ENCODE measurements at places on chromosomes 2 and 18.

GRCh38 chr2:110993557-110994231 lies 127.0 kb upstream of the BCL2L11 start:
- no peak for DNase-seq

DNA sequence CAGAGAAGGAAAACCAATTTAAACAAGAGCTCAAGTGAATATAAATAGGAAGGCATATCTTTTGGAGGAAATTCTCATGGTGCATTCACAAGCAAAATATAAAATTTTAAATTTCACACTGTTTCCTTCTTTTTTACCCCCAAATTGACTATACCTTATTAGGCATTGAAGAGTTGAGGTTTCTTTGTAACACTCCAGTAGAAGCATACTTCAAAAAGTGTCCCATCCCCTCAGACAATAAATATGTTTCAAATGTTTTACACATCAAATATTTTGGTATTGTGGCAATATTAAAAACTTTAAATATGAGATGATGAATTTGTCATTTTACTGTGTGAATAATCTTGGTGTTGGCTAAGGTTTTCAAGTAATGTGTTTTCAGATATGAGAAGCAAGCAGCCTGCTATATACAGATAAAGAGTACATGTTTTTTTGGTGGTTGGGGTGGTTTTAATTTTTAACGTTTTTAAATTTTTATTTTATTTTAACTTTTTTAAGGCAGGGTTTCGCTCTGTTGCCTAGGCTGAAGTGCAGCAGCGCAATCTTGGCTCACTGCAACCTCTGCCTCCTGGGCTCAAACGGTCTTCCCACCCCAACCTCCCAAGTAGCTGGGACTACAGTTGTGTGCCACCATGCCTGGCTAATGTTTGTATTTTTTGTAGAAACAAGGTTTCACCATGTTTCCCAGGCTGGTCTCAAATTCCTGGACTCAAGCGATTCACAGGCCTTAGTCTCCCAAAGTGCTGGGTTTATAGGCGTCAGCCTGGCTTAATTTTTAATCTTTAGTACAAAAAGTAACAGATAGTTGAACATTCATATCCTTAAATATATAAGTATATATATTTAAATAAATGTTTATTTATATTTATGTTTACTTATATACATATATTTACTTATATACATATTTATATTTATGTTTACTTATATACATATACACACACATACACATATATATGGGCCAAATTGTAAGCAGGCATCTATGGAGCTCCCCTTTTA lies 36.5 kb upstream of the DLX1 start:
- DNase-seq: no peak

GRCh38 chr2:216842636-216843035 lies 17.2 kb downstream of the TNP1 start:
- DNase-seq: no peak

- DNase-seq: no peak
Measured at GRCh38 chr2:240628507-240628807, 3.2 kb downstream of the GPR35 start.

DNA sequence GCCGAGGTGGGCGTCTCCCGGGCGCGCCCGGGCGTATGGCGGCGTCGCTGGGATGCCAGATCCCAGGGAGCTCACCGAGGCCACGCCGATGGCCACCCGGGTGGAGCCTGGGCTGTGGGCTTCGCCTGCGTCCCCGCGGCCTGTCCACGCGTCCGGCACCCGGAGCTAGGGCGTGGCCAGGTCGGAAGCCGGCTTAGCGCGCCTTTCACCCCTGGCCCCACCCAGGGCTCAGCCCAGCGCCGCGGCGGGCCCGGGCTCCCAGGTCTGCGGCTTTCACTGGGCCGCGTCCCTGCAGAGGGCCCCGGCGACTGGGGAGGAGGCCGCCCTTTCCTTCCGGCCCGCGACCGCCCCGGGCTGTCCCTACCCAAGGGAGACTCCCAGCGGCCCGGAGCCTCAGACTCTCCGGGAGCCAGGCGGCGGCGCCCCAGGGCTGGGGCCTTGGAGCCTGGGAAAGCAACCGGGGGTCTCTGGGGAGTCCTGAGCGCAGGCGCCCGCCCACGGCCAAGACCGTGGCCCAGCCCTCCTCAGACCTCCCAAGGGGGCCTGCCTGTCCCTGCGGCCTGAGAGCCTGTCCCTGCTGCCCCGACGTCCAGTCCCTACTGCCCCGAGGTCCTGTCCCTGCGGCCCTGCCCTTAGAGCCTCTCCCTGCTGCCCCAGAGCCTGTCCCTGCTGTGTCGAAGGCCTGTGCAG lies 36.3 kb upstream of the ITM2C start:
- DNase-seq: no peak

DNA sequence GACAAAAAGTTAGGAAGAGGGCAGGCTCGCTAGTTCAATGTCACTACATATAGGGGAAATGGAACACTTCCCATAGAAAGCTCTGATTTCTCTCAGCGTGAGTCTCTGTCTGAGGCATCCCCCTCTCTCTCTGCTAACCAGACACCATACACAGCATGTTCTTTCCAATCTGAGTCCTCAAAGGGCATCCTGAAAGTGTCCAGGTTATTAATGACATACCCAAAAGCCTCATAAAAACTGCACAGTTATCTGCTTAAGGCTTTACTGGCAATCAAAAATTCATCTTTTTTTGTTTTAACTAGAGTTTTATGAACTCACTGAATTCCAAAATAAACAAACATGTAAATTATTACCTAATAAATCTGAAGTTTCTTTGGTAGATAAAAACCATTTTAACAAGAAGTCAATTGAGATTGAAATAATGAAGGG lies 137.4 kb downstream of the AFF3 start:
- DNase-seq: no peak

DNA sequence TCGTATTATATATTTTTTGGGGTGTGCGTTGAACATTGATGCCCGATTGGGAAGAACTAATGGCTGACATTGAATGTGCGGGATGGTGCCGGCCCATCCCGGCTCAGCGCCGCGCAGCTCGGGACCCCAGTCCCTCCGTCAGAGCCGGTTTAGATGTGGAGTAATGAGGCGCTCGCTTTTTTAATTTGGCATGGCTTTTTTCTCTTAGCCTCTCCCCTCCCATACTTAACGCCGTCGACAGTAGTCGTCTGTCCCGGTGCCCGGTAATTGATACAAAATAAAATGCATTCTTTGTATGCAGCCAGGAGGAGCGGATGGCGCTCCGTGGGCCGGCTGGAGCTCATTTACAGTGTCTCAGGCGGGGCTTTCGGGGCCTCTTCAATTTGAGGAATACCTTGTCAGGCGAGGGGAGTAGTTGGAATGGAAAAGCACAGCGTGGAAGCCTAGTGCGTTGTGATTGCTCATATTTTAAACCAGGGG lies 209.2 kb downstream of the GBX2 start:
- no peak for DNase-seq

- no peak for DNase-seq
Measured at GRCh38 chr2:53933329-53933728, 37.5 kb downstream of the PSME4 start.

GRCh38 chr2:168246483-168247340 lies 683 bp downstream of the STK39 start:
- DNase-seq: peak; percentile 35

- peak; percentile 1 for DNase-seq
Measured at GRCh38 chr2:31940920-31941319, 69.9 kb downstream of the MEMO1 start.

DNA sequence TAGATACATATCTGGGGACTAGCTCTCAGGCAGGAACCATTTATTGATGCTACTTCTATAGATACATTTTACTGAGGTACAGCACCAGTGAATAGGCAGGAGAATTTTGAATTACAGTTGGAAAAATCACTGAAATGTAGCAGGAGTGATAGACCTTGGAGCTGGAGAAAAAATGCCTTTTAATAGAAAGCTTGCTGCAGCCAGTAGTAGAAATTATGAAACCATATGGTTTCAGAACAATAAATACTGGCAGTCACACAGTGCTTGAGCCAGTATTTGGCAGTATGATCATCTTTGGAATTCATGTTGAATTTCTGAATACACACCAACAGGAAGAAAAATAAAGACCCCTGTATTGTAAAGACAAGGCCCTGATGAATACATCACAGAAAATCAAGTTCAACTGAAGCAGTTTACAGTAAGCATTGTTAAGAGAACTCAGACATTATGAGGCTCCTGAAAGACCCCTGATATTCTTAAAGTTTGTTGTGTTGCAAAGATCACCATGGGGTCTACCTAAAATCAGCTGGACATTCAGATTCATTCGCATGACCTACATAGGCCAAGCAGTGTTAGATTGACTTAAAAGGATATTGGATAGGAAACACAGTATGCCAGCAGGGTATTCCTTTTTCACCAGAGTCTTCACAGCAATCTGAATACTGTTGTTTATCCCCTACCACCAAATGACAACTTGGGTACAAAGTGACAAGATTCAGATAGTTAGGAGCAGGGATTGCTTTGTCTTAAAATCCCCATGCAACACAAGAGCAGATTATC lies 139.0 kb downstream of the EHBP1 start:
- DNase-seq: no peak

DNA sequence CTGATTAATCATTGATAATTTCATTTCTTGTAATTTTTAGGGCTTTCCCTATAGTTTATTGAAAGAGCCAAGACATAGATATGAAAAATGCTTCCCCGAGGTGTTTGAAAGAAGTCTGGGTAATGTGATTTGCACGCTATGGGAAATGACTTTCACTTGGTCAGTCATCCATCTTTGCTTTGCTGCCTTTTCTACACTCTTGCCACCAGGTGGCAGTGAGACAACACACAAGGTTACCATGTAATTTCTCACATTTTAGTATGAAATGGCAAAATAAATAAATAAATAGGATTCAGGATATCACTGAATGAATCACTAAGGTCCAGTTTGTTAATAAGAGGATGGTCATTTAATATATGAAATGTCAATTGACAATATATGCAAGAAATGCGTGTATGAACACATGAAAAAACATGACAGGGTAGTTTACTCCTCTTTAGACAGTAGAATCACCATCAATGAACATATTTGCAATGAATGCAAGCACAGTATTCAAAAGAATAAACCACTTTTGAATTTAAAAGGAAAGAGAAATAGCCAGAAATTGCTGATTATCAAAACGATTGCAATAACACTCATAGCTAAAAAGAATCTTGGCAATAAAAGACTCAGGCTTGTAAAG lies 52.2 kb upstream of the KCNH7 start:
- peak; percentile 50 for DNase-seq

DNA sequence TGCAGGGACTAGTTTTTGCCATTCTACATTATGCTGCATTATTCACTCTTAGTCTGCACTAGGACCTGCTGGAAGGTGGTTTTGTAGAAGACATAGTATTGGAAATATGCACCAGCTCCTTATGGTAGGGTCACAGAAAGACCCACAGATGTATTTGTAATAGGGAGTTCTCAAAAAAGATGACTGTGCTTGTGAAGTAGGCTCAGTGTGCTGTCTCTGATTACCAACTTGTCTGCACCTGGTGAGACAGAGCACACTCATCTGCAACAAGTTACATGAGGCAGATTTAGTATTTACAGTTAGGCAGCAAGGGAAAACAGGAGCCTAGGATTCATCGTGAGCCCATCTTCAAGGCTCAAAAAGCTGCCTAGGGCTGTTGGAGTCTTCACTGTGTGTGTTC lies 29.4 kb downstream of the RHBDD1 start:
- no peak for DNase-seq

GRCh38 chr2:112156152-112156986 lies 18.2 kb downstream of the FBLN7 start:
- DNase-seq: no peak

DNA sequence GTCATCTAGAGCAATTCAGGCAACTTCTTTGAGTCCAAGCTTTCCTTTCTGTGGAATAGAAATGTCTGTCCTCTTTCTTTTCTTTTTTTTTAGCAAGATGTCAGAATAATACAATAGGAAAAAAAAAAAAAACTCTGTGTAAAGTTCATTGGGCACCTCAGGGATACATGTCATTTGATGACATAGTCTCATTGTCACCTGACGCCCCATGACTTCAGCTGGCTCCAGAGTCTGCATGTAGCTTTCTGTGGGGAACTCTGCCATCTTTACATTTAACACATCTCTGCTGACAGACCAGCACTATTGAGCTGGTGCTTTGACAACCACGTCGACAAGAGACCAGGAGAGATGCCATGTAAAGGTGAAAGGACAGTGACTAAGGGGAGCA lies 172.5 kb upstream of the KLF7 start:
- no peak for DNase-seq

GRCh38 chr2:60230037-60230436 lies 323.4 kb downstream of the BCL11A start:
- no peak for DNase-seq

- no peak for DNase-seq
Measured at GRCh38 chr18:33304277-33304676, 136.2 kb downstream of the CCDC178 start.

- no peak for DNase-seq
Measured at GRCh38 chr2:172460780-172461201, 33.4 kb downstream of the ITGA6 start.

DNA sequence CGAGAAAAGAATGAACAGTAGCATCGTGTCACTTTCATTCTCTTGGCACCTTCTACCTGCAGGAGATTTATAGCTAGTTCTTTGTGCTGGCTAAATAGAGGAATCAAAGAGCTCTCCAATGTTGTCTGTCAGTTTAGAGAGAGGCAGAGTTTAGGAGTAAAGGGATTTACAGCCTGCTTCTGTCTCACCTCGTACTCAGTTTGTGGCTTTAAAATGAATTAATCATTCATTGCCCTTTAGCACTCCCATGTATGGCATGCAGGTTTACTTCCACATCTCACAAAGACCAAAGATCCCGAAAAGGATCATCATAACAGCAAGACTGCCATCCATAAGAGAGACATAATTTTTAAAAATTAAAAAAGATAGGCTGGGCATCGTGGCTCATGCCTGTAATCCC lies 42.4 kb upstream of the ATL2 start:
- DNase-seq: no peak

- DNase-seq: no peak
Measured at GRCh38 chr2:143823296-143823695, 694.1 kb downstream of the ARHGAP15 start.

- peak; percentile 15 for DNase-seq
Measured at GRCh38 chr18:42290318-42291307, 335.6 kb downstream of the PIK3C3 start.

DNA sequence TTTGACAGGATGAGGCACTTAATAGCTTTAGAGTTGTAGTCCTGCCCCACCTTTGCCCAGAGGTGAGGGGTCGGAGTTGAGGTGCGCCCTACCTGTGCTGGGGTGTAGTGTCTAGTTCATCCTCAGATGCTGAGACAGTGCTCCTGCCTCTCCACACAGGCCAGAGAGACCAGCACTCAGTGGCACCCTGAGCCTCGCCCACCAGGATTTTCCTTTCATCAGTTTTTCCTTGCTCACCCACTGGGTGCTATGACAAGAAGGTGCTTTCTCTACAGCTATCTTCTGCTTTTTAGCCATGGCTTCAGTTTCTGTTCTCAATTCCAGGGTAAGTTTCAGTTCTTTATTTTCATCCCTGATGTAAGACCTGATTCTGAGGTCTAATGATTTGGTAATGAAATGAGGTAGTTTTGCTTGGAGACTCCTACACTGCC lies 16.8 kb upstream of the TMEM131 start:
- DNase-seq: no peak

GRCh38 chr2:164164602-164165001 lies 428.8 kb upstream of the FIGN start:
- no peak for DNase-seq

DNA sequence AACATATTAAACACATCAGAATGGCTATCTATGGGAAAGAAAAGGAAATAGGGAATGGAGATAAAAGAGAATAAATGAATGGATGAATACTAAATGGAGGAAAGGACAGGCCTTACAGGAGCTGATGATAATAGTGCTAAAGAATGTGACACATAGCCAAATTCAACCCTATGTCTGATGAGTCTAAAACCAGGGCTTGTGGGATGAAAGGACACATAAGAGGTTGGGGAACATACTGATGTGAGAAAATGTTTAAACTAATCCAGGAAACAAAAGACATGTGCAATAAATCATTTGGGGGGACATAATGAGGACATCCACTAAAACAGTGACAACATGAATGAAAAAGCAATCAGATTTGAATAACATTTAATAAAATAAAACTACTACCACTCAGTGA lies 120.0 kb downstream of the DYM start:
- DNase-seq: no peak

All from NCI-H1105 treated with DMSO at 0.1 percent for 48 hours (cell line).